ENCODE measurements at places on chromosomes 3 and 15. TPM values are rescaled to one million over a fixed set of nuclear protein-coding genes. Genes with fewer than 3 reads are reported as not detected.

The ATR gene
- total RNA-seq: 13.7 TPM

The SLC2A2 gene
- not detected for total RNA-seq

- DNase-seq: no peak
Measured at GRCh38 chr3:95333826-95334225, 1271.0 kb downstream of the NSUN3 start.

GRCh38 chr3:67044295-67044694 lies 46.2 kb downstream of the KBTBD8 start:
- DNase-seq: no peak

DNA sequence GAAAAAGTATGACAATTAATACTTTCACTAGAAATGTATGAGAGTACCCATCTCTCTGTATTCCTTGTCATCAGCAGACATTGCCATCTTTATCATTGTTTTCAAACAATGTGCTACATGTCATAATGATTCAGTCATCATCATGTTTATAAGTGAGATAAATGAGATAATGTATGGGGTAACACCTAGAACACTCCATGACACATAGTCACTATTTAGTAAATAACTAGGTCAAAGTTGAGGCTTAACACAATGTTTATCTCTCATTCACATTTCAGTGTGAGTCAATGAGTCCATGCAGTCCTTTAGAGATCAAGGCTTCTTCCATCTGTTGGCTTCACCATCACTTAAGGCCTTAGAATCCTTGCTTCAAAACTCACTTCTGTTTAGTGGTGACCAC lies 70.0 kb downstream of the NLGN1 start:
- DNase-seq: no peak

Measured in left colon (tissue), 2 donors.